Epithelial cell of esophagus (primary cell): ENCODE measurements at places on chromosomes 4 and X.

DNA sequence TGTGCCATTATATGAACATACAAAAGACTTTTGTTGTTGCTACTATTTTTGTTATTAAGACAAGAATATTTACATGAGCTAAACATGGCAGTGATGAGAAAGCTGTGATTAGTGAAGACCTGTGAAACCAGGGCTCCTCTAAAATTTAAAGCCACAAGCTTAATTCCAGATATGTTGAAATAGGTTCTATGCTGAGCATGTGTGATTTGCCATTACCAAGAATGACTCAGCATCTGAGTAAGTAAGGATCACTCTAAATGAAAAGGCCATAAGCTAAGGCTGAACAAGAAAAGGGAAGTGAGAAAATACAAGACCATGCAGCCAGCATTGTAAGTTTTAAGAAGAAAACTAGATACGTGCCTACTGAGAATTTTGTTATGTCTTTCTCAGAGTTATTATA lies 75.9 kb upstream of the CAMK2D start:
- peak; percentile 89 for DNase-seq

DNA sequence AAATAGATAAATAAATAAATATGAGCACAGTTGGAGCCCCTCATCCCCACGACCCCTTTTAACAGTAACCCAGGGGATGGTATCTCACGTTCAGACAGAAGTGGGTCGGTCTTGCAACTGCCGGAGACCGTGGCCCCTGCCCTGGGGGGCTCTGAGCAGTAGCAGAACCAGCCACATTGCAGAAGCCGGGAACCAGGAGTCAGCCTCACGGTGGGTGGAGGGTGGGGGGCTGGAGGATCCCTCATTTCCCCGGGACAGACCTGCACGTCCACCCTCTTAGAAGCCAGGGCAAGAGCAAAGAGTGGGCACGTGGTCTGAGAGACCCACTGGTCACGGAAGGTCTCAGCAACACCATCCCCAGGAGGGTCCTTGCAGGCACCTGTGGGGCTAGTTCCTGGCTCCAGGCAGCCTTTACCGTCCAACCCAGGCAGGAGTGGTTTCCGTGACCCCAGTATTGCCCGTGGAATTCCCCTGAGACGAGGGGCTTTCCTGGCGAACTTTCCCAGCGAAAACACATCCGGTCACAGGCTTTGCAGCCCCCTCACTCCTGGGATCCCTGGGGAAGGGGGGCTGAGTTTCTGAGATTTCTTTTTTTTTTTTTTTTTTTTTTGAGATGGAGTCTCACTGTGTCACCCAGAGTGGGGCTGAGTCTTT lies 8.8 kb upstream of the IL3RA start:
- no peak for DNase-seq

DNA sequence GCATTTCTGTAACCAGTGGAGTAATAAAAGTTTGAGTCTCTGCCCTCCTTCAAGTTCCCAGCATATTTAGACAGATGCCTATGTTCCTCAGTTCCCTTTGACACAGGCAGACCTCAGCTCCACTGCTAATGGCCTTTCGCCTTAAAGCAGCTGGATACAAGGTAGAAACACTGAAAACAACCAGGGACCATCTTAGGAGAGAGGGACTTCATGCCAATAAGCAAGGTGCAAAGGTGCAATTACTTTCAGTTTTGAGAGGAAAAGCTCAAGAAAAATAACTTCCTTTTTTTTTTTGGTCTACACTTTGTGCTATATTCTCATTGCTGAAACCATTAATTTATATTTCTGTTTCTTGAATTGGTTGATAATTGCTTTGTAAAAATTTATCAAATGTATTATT lies 781.9 kb upstream of the GALNTL6 start:
- no peak for DNase-seq

DNA sequence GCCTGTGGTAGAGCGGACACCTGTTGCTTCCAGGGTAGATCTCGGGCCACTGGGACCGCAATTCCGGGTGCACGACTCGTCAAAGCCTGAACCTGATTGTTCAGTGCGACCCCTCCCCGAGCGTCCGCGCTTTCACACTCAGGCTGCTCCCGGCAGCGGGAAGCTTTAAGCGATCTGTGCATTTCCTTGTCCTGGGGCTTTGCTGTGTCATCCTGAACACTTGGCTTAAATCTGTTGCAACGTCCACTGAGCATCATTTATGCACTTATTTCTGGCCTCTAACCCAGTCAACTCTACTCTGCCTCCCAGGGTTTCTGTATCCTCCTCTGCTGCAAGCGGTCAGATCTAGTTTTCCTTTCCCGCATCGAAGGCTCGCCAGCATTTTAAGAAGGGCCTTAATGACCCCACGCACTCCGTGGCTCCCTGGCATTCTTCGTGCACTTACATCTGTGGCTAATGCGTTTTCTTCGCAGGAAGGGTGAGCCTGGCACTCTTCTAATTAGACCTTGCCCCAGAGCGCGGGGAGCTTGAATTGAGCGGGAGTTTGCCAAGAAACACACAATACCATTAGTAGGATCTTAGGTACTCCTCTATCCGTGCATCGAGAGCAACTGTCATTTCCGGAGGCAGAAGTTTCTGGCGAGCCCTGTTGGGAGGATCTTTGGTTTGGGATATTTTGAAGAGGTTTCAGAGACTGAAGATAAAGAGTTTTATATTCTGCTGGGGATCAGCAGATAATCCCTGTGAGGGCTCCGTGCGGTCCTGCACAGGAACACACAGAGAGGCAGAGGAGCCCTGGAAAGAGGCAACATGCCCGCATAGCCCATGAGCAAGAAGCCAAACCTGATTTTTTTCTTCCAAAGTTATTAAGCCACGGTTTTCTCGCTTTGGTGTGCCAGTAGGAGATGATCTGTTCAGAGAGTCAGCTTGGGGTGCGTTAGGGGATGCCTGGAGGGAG lies 654 bp upstream of the DDIT4L start:
- peak; percentile 53 for DNase-seq

DNA sequence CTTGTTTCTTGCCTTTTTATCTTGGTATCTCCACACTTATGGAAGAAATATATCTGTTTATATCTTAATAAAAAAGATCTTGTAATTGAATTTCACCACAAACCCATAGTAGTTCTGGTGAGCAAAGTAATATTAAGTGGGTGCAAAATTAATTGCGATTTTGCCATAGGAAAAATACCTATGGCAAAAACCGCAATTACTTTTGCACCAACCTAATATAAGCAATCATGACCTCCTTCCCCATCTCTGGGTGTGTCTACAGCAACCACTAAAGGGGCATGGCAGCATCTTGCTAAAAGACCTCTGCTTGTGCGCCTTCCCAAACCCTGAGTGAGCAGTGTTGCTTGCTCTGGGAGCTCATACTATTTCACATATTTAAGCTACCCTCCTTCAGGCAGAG lies 124.2 kb upstream of the GUCY1A1 start:
- no peak for DNase-seq

- no peak for DNase-seq
Measured at GRCh38 chrX:123049071-123049625, 134.9 kb upstream of the GRIA3 start.

- peak; percentile 42 for DNase-seq
Measured at GRCh38 chrX:49884290-49884862, 5.1 kb downstream of the USP27X start.
